ENCODE measurements at places on chromosomes 5 and 9.

DNA sequence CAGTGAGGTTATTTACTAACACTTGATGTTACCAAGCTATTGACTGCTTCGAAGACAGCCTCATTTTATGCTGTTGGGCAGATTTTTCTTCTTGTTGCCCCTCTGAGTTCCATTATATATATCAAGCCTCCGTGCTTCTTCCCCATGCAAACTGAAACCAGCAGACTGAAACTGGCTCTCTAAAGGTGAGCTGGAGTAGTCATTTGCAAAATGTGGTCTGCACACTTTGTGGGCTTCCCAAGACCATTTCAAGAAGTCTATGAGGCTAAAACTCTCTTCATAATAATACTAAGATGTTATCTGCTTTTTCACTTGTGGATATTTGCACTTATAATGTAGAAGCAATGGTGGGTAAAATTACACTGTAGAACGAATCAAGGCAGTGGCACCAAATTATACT, 13.9 kb downstream of the SLC36A1 start:
- DNase-seq = no peak

DNA sequence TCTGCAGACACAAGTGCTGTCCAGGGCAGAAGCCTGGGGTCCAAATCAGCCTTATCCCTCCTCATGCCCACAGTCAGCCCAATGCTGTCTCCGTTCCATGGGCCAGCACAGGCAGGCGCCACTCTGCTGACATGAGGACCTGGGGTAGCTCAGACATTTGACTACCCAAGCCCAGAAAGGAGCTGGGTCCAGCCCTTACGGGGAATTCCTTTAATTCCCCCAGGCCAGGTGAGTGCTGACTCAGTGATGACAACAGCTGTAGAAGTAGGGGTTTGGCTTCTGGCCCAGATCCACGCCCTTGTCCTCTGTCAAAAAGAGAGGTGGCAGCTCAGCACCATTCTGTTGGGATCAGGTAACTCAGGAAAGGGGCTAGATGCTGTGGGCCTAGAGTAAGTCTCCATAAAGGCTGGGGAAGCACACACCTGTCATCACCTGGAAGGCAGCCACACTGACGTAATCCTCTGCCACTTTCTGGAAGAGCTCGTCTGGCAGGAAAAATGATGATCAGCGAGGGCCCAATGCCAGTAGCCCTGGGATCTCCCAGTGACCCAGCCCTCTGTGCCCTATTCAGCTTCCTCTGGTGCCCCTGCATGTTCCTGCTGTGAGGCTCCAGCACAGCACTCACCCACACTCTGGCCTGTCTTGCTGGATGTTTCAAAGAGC, 1.9 kb downstream of the RAB24 start:
- DNase-seq = no peak

DNA sequence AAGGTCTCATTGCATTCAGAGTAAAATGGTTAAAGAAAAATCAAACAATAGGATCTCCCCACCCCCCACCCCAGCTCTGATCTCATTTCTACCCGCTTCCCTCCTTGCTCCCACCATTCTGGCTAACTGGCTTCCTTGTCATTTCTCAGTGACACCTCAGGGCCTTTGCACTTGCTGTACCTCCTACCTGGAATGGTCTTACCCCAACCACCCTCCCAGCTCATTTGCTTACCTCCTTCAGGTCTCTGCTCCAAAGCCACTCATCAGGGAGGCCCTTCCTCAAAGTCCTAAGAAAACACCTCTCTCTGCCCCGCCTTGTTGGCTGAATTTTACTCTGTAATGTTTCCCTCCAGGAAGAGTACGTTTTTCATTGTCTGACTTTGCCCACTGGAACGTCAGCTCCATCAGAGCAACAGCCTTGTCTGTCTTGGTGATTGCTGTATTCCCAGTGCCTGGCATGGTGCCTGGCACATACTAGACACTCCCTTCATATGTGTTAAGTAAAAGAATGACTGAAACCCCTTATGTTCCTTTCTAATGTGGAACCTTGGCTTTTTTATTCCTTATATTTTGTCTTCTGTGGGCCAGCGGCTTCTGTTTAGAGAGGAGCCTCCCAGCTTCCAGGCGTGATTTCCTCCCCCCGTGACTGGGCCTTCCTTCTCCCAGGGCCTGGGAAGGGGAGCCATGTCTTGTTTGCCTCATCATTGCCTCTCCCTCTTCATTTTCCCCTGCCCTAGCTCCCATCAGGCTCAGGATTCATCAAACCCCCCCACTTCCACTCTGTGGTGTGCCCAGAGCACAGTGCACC, 26.9 kb downstream of the NEURL1B start:
- no peak for DNase-seq

DNA sequence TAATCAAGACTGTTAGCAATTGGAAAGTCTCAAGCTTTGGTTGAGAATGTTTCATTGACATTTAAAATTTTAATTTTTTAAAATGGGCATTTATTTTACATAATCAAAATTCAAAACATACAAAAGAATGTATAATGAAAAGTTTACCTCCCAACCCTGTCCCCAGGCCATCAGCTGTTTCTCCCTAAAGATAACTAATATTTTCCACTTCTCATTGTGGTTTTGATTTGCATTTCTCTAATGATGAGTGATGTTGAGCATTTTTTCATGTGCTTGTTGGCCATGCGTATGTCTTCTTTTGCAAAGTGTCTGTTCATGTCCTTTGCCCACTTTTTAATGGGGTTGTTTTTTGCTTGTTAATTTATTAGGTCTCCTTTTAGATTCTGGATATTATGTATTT, 11.4 kb upstream of the MACIR start:
- no peak for DNase-seq

DNA sequence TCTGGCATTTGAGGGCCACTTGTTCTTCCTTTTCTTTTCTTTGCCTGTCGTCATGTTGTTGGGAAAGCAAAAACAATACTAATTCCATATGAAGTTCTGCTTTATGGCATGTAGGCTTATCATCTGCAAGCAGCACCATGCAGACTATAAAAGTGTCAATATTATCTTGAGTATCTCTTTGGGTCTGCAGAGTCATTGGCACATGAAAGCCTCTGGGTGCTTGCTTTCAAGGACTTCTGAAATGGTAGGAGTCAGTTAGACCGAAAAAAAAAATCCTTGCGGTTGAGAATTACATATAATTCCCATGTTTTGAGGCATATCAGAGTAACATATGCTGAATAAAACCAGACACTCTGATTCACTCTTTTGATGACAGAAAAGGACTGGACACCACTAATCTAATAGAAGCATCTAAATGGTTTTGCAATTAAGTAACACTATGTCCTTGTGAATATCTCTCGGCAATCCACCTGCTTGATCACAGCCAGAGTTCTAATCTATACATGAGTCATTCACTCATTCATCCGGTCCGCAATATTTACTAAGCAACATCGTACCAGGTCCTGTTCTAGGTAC, 44.4 kb downstream of the GNAQ start:
- DNase-seq = no peak

GRCh38 chr9:94010980-94011533, 55.9 kb upstream of the BARX1 start:
- no peak for DNase-seq

GRCh38 chr9:37905131-37905505, 1.2 kb upstream of the SLC25A51 start:
- DNase-seq = no peak

- DNase-seq = no peak
These were observed 61.9 kb upstream of the RUFY1 start for GRCh38 chr5:179488491-179488890.

- DNase-seq = no peak
These were observed 113.3 kb upstream of the SHB start for GRCh38 chr9:38182321-38182720.

- DNase-seq = no peak
These were observed 163.0 kb downstream of the SPOCK1 start for GRCh38 chr5:137336161-137336560.

DNA sequence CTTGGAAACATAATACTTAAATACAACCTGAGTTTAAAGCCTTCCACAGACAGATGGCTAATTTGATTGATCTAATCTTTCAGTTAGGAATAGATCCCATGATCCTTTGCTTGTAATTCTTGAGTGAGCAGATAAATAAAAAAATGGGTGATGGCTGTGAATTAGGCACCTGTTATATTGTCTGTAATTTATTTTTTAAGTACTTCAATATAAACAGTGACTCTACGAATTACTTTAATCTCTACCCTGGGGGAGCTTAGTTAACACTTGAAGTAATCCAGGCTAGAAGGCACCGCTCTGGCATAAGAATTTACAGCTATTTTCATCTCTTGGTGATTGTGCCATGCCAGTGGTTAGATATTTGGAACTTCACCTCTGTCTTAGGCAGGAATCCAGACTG, 9.0 kb downstream of the EGFLAM start:
- peak; percentile 94 for DNase-seq

DNA sequence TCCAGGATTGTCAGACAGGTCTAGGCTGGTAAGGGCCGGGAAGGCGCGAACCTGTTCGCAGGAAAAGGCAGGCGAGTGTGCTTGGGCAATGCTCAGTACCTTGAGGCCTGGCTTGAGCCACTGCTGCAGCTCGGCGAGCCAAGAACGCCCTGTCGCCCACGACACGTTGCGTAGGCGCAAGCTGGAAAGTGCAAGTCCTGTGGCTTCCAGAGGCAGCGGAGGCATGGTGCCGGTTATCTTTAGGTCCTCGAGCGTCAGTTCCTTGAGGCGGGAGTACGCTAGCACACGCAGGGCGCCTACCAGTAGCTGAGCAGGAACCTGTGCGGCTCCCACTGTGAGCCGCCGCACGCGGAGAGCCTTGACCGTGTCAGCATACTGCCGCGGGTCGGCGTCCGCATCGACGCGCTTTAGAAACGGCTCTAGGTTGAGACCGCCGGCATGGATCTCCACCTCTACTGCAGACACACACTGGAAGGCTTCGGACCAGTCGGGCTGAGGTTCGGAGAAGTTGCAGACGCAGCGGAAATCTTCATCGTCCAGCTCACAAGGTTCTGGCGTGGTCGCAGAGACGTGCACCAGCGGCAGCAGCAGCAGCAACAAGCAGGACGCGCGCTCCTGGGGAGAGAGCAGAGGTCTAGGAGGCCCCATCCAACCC, 482 bp downstream of the CD14 start:
- no peak for DNase-seq

DNA sequence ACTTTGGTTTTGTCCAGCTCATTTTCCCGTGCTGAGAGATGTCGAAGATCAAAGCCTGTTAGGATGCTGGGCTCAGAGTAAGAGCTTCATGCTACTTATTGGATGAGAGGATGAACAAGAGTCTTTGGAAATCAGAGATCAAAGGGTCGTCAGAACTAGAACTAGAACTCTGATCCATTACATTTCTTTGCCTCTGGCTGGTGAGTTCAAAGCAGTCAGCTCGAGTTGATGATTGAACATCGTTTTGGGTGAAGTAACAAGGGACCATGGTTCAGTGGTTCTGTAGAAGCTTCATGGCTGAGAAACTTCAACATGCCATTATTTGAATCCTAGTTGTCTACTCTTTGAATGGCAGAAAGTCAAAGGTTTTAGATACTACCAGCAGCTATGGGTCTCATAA, 320.3 kb downstream of the ARHGEF28 start:
- DNase-seq = no peak

DNA sequence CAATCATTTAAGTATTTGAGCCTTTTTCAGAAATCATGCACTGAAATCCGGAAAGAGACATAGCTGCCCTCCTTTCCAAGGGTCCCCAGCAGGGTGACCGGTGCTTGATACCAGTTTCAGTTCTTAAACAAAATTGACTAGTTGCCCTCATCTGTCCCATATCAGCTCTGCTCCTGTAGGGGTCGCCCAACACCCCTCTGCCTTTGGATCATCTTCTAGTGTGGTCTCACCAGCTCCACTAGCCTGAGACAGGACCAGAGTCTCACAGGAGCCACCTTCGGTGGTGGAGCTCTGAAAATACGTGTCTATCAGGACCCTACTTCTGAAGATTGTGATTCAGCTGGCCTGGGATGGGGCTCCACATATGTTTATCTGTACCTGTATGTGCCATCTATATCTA, 428.2 kb downstream of the ENC1 start:
- no peak for DNase-seq

DNA sequence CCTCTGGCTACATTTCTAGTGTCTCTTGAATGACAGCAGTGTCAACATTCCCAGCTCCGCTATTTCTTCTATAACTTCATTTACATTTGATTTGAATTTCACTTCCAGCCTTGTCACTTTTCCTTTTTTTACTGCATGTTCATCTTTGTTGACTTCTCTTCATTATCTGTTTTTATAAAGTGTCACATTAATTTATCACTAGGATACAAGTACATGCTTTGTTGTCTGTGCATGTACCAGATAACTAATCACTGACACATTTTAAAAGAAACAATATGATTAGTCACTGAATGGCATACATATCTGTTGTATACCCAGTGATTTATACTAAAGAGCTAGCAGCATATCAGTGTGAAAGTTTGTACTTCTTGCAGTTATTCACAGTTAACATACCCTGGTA, 29.1 kb downstream of the ARSK start:
- no peak for DNase-seq

GRCh38 chr5:42779083-42779482, 22.5 kb downstream of the CCDC152 start:
- DNase-seq = no peak

DNA sequence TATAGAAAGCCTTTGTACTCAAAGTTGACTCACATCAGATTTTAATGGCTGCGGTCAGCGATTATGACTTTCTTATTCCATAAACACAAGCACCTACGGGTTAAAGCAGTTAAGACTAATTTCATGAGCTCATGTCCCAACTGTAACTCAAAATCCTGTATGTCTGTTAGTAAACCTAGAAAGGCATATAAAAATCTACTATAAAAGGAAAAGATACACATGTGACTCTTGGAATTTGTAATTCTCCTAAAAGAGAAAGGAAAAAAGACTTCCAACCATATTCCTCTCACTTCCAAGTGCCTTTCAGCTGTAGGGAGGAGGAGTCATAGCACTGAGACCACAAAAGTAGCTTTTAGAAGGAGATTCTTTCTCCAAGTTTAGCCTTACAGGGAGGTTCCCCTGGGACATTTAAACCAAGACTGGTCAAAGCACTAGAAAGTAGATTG, 129.1 kb downstream of the EBF1 start:
- no peak for DNase-seq

DNA sequence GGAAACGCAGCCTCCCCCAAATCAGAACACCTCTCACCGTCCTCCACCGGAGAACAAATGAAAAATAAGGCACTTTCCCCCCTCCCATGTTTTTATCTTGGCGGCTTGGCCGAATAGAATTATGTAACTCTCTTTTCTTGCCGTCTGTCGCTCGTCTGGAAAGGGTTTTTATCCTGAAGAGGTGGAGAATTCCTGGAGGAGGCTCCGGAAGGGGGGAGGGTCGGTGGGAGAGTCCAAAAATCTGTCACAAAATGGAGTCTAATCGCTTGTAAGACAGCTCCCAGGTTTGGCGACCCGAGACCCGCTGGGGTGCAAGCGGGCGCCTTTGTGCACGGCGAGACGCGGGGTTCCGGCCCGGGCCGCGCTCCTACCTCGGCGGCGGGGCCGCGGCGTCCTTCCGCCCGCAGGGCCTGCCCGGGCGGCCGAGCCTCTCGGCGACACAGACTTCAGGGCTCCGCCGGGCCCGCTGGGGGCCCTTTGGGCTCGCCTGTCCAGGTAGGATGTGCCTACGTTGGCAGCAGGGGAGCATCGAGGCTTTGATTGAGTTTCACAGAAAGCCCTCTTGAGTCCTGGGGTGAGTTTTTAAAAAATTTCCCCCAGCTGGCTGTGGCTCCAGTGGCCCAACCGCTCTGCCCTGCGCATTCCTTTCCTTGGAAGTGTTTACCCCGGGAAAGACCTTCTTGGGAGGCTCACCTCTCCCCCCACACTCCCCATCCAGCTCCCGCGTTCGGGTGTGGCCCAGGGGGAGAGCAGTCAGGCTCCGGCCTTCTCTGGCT, 5.0 kb downstream of the LMX1B start:
- DNase-seq = no peak
